Urinary bladder (tissue), 4 donors: ENCODE measurements at places on chromosomes 5 and 9. TPM values are rescaled to one million over a fixed set of nuclear protein-coding genes. Genes with fewer than 3 reads are reported as not detected.

Gene SV2C
- total RNA-seq, result 2.1 TPM

Gene MRRF
- total RNA-seq, result 42.0 TPM

DNA sequence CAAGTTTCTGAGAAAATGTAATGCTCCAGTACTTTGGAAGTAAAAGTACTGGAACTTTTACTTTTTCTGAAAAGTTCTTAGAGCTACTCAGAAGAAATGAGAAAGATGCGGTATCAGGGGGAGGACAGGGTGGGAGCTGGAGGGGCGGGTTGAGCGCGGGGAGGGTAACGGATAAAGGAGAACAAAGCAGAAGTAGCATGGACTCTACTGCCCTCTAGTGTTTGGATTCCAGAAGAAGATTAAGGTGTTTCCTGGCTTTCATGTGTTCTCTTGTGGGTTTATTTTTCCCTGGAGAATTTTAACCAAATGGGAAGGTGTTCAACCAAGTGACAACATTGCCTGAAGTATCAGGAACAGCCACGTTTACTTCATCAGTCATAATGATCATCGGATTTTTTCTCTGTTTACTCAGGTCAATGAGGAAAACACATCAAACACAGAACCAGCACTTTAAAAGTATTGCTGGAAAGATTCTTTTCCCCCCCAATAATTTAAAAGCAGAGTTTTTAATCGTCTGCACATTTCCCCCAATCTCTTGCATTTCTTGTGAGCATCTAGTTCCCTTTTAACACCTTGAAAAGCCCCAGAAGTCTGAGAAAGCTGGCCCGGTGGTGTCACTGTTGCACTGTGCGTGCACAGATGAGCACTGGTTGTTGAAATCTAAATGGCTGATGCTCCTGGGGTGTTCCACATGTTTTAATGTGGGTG is 190.6 kb downstream of the MPDZ start:
- peak; percentile 36 for DNase-seq

GRCh38 chr9:92147030-92147851 is 32.0 kb upstream of the SPTLC1 start:
- no peak for DNase-seq
